ENCODE measurements at places on chromosomes 5 and 9.

DNA sequence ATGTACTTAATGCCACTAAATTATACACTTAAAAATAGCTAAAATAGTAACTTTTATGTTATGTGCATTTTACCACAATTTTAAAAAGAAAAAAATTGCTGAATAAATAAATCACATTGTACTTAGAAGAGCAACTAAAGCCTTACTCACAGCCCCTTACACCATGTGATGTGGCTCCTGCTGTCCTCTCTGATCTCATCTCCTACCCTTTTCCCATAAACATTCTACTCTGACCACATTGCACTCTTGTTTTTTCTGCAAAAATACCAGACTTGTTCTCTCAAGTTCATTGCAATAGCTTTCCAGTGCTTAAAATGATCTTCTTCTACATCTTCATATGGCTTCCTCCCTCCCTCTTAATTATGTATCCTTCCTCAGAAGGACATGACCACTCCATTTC lies 268.4 kb downstream of the ELAVL2 start:
- DNase-seq = no peak

GRCh38 chr9:11319538-11319937 lies 706.7 kb upstream of the PTPRD start:
- peak; percentile 56 for DNase-seq

DNA sequence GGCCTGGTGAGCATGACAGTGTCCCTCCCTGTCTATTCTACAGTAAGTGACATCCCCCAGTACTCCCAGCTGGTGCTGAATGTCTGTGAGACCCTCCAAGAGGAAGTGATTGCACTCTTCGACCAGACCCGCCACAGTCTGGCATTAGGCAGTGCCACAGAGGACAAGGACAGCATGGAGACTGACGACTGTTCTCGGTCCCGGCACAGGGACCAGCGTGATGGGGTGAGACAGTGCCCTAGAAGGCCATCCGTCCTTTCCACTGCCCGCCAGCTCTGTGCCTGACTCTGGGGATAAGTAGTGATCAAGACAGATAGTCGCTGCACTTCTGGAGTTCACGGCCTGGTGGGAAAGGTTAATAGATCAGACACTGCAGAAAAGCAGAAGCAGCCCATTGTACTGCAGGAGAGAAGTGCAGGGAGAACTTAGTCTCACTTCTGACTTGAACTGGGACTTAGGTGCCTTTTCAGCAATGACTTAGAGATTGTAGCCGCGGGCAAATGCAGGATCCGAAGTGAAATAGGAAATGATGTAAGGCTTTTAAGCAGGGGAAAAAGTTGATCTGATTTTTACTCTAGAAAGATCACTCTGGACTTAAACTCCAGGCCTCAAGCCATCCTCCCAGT lies 28.4 kb downstream of the SH3GLB2 start:
- DNase-seq = no peak

DNA sequence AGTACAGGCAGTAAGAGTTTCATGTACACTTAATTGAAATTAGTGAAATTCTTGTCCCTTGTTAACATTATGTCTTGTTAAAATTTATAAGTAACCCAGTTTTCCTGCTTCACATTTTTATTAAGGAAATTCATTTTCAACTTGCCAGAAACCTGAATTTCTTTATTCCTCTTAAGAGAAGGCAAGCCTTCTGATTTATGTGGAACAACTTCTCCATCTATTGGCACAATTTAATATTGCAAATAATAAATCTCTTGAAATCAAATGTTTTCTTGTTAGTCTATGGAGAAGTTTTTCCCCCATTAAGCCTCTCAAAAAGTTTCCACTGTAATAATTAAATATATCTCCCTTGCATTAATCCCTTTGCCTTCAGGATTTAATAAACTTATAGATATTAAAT lies 33.8 kb upstream of the ACO1 start:
- no peak for DNase-seq

DNA sequence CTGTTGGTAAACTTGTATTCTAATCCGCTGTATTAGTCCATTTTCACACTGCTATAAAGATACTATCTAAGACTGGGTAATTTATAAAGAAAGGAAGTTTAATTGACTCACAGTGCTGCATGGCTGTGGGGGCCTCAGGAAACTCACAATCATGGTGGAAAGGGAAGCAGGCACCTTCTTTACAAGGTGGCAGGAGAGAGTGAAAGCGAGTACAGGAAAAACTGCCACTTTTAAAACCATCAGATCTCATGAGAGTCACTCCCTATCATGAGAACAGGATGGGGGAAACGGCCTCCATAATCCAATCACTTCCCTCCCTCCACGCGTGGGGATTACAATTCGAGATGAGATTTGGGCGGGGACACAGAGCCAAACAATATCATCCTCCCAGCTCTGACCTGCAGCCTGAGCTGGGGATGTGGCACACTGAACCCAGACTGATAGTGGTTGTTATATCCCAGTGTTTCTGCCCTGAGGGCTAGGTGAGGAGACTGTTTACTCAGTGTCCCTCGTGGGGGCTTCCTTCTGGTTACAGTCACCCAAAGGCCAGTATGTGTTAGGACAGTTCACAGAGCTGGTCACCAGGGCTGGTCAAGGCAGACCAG lies 488.3 kb downstream of the KDM4C start:
- DNase-seq = no peak

- peak; percentile 83 for DNase-seq
Measured at GRCh38 chr5:153970496-153970895, 68.2 kb downstream of the FAM114A2 start.

- no peak for DNase-seq
Measured at GRCh38 chr5:95791751-95792150, 30.8 kb downstream of the GLRX start.

DNA sequence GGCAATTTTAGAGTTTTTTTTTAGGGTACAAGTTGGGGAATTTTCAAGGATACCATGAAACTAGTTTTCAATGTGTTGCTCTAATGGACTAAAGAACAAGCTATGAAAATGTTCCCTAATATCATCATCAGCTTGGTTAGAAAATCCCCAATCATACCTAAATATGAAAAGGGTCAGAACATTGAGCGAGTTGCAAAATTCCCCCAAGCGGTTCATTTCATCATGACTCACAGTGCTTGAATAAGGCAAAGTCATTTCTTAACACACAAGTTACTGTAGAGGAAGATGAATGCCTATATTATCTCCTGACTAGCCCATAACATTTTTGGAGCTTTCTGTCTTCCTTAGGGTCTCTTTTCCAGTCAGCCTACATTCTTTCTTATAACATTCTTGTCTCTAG lies 62.7 kb downstream of the ST8SIA4 start:
- DNase-seq = no peak

DNA sequence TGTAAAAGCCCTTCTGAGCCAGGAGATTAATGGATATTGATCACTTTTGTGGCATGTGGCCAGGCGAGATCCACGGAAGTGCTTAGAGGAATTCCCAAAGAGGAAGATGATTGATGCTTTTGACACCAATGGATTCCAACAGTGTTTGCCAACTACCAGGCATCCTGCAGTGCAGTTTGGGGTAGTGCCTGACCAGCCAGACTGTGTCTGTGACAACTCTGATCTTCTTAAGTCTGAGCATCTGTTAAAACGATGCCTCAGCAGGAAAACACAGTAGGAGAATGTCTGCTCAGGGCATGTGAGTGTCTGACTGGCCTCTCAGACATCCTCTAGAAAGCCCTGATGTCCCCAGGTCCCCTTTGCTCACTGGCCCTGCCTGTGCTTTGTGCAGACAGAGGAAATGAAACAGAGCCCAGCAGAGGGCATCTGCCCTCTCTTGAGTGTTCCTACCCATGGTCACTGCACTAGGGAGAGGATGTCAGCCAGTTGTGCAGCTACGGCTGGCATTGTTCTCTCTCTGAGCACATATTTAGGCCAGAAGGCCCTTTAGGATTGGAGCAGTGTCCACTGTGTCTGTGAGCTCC lies 57.0 kb downstream of the TRPC7 start:
- peak; percentile 24 for DNase-seq

- no peak for DNase-seq
Measured at GRCh38 chr5:116778651-116779280, 204.1 kb upstream of the SEMA6A start.

DNA sequence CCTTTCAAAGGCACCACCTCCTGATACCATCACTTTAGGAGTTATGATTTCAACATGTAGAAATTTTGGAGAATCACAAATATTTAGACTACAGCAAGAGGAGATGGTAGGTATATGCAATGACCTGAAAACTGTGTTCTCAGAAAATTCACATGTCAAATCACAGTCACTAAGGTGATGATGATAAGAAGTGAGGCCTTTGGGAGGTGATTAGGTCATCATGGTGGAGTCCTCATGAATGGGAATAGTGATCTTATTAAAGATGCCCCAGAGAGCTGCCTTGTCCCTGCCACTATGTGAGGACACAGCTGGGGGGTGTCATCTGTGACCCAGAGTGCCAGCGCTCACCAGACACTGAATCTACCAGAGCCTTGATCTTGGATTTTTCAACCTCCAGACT lies 513.5 kb upstream of the TUSC1 start:
- DNase-seq = no peak

DNA sequence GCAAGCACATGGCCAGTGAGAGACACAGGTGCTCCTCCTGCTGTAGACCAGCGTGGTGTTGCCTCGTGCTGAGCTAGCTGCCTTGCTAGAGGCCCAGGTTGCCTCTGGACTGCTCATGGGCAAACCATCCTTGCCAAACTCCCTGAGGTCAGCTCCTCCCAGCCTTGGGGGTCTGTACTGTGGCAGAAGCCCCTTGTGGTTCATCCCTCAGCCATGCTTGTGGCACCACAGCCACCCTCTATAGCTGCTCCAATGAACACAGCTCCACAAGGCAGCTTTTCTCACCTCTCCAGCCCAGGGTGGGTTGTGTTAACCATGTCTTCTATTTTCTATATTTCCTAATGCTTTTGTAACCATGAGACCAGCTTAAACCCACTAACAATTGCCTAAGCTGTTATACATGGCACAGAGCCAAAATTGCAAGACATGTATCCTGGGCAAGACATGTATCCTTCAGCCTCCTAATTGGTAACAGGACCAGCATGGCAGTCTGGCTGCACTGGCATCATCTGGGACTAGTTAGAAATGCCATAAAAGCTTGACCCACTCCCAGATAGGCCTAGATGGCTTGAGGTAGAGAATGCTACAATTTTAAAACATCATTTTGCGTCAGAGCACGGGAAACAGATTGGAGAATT lies 183.1 kb upstream of the S1PR3 start:
- DNase-seq = no peak

DNA sequence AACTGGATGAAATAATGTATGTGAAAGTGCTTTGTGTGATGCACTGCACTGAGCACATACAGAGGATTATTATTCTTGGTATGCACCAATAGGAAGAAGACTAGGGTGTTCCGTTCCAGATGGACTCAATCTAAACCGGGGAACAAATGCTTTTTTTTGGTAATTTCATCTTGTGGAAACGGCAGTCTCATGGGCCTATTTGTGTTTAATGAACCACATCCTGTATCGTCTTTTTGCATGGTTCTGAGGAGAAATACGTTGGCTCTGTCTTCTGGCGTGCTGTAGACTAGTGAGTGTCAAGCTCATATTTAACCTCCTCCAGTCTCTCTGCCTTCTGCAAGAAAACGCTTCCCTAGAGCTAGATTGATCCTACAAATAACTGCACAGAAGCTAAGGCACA lies 30.0 kb downstream of the TRIM32 start:
- DNase-seq = no peak

GRCh38 chr9:38229104-38229500 lies 160.1 kb upstream of the SHB start:
- peak; percentile 68 for DNase-seq

GRCh38 chr5:39660020-39660419 lies 235.2 kb upstream of the DAB2 start:
- no peak for DNase-seq

DNA sequence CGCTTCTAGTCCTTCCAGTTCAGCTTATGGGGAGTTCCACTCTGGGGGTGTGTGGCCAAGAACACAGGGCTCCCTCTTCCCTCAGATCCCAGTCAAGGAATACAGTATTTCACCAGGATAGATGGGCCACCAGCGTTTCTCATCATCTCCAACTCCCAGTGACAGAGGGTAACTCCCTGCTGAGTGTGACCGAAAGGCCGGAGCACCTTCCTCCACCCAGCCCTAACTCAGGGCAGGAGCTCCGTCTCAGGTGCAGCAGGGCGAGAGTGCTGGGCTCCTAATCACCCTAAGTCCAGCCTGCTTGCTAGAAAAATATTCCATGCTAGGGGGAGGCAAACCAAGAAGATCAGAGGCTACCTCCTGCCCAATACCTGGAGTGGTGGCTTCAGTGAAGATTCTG lies 102.6 kb downstream of the ADAMTS2 start:
- DNase-seq = no peak

GRCh38 chr9:69149321-69149807 lies 24.7 kb upstream of the TJP2 start:
- DNase-seq = no peak

GRCh38 chr9:73595036-73595545 lies 443.4 kb downstream of the ANXA1 start:
- peak; percentile 81 for DNase-seq

DNA sequence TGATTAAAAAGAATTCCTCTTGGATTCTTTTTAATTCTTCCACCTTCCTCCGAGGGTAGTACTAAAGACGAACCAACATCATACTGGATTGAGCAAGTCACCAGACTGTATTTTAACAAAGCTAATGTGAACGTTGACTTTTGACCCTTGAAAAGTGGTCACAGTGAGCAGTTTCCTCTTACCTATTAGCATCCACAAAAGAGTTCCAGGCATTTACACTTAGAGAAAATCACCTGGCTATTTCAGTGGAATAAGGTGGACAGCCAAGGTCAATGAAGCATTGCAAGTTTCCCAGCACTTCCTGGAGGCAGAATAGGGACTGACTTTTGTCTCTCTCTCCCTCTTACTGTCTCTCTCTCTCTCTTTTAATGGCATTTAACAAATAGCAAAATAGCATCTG lies 145.1 kb upstream of the DAB2 start:
- DNase-seq = no peak

- no peak for DNase-seq
Measured at GRCh38 chr9:4743131-4743875, 2.3 kb upstream of the AK3 start.

DNA sequence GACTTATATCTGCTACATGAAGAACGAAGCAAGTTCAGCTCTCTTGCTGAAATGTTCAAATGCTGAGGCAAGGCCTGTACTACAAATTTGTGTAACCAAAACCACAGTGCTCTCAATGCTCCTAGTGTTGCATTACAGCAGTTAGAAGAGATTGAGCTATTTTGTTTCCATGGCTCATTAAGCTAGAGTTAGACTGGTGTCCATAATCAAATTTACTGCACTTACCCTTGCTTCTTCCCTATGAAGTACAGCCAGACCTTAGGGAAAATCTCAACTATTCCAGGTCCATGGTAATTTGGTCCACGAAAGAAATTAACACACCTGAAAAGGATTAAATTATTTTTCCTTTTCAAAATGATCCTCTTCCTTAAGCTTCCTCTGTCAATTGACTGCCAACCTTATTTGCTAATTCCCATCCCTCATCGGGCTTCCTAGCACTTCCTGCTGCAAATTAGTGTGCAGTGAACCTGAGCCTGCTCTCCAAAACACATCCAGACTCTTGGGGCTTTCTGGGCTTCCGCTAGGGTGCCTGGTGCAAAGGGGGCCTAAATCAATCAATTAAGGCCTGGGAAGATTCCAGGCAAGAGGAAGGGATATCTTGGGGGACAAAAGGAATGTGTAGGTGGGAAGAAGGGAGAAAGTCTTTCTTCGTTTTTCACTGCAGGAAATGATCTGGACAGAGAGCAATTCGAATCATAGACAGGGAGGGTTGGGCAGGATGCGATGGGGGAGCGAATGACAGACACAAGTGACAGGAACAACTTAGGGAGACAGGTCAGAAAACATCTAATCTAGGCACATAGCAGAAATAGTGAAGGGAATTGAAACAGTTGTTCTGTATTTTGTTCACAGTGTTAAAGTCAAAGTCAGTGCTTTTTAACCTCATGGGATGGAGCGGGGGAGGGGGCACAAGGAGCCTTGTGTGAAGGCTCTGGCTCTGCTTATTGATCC lies 542.4 kb downstream of the RAB3C start:
- DNase-seq = peak; percentile 32

GRCh38 chr9:93065135-93065720 lies 6.7 kb downstream of the SUSD3 start:
- DNase-seq = no peak
